ENCODE measurements at places on chromosomes 5 and 9.

DNA sequence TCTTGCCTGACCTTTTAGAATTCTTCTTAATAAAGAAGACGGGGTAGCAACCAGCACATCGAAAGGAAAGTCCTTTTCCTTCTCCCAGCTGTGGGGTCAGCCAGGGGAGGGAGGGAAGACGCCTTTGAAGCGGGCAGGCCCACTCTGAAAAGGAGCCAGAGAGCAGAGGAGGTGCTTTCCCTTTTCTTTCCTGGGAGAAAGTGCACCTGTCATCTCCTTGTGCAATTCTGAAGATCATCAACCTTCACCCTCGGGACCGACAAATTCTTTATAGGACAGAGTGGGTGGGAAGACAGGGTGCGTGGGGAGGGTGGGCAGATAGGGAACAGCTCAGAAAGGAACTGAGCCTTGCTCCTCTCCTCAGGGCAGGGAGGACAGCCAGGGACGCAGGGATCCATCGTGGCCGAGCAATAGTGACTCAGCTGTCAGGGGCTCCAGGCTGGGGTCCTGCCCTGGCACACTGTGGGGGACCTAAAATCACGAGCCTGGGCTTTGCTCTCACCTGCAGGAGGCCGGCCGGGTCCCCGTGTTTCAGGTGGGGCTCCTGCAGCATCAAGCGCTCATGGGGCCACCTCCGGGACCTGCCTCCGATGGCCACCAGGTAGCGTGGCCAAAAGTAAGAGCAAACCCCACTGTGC is 141.0 kb downstream of the OLFM1 start:
- no peak for DNase-seq

GRCh38 chr5:110478895-110479294 is 247.6 kb downstream of the TMEM232 start:
- no peak for DNase-seq

GRCh38 chr9:81801190-81801589 is 111.8 kb upstream of the TLE1 start:
- DNase-seq, result no peak

GRCh38 chr5:138354926-138355378 is 2.5 kb downstream of the KDM3B start:
- peak; percentile 82 for DNase-seq

GRCh38 chr5:139593716-139594319 is 32.7 kb downstream of the UBE2D2 start:
- peak; percentile 31 for DNase-seq

DNA sequence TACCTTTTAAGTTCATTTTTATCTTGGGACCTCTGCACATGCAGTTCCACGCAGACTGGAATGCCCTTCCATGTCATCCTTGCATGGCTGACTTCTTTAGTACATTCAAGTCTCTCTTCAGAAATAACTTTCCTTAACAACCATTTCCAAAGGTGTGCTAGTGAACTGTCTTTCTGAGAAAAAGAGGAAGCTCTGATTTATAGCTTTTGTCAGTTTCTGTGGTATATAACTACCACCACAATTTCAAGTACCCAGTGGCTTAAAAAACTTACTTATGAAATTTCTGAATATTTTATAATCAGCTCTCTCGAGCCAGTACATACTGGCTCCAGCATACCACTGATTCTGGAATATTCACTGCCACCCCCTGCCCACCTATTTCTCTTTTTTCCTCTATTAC is 1613.8 kb downstream of the MAT2B start:
- no peak for DNase-seq

All from dermis blood vessel endothelial cell (primary cell).